ENCODE measurements at places on chromosomes 3 and 15.

GRCh38 chr15:85089929-85090597, 108.4 kb downstream of the PDE8A start:
- no peak for DNase-seq

DNA sequence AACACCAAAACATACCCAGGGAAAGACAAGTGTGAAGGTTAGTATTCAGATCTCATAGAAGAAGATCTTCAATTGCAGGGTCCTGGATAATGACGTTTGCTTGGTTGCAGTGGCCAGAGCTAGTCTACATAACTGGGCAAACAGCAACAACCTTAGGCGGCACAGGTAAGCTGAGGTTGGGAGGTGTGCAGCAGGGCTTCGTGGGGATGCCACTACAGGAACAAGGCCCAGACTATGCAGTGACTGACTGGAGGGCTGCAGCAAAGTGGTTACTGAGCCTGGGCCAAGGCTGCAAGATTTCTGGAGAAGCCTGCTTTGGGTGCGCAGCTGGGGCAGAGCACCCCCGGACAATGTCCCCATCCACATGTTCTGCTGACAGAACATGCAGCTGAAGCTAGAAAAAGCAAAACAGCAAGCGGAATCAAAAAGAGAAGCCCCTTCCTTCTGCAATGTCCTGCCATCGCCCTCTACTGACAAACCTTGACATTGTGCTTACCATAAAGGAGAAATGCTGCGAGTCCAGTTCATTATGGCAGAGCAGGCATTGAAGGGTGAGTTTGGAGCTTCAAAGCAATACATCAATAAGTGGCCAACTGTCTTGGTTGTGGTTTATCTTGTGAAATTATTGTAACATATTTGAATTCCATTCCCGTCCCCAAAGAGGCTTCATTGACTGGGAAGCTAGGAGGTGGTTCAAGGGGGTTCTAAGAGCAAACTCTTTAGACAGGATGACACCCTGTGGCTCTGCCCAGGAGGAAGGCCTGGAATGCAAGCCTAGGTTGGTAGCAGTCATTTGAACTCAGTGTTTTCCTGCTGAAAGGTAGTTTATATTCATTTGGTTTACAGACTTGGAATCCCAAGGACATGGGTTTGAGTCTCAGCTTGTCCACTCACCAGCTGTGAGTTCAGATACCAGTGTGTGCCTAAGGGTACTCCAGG, 217.0 kb downstream of the PDCD6IP start:
- DNase-seq = peak; percentile 8

DNA sequence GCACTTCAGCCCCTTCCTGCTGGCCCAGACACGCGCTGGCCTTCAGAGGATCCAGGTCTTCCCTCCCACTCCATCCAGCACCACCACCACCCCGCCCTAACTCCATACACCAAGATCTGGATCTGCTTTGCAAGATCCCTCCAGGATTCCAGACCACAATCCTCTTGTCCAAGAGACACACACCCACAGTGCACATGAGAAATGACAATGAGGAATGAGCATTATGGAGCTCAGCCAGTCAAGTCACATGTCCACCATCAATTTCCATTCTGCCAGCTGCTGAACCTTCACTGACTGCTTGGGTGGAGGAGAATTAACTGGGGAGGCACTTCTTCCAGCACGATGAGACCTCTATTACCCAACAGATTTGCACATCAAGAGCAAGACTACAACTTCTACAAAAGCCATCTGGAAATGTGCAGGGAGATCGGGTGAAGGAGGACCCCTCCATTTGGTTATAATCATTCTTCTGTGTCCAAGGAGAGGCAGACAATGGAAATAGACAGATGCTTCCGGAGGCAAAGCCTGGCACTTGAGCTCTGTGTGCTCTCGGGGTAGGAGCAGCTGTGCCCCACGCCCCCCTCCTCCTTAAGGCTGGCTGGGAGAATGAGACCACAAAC, 12.3 kb upstream of the SPATA12 start:
- peak; percentile 81 for DNase-seq

DNA sequence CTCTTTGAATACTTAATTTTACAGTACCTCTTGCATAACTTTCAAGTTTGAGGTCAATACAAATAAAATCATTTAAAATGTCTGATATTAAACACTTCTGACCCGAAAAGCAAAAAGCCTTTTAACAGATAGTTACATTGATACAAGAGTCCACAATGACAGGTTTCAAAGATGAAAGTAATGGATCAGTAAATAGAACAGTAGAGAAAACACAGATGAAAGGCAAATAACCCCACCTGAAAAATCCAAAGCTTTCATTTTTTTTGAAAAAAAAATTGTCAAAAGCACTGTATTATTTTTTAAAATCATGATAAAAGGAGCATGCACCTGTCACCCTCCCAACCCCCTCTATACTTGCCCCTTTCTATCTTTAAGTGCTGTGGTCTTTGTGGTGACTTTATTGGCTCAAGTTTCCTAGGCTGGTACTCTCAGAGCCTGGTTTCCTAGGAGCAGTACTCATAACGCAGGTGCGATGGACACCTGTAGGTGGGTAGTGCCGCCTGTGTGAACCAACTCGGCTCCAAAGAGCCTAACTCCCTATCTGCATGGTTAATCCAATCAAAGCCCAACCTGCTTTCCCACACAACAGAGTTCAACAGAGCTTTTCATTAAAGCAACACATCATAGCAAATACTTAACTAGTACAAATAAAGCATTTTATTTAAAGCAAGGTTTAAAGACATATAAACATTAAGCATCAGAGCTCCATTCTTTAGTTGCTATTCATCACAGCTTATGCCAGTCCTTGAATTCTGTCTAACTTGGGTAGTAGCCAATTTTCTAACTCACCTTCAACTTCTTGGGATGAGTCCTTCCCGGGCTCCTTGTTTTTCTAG, 32.2 kb downstream of the LIPC start:
- peak; percentile 35 for DNase-seq

DNA sequence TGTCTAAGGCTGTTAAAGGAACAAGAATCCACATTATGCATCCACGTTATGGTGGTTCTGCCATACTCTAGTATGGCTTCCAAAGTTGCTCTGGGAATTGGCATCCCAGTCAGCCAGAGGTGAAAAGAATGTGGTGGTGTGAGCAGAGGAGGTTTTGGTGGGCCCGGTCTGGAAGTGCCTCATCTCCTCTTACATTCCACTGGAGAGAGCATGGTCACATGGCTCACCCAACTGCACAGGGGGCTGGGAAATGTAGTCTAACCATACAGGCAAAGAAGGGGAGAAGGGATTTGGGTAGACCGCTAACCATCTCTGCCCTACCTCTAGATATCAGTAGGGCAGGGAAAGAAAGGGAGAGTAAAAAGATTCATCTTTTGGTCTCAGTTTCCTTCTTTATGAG, 3.2 kb upstream of the HEG1 start:
- DNase-seq = no peak

GRCh38 chr3:159739166-159739565, 249.5 kb upstream of the IL12A start:
- DNase-seq = no peak

DNA sequence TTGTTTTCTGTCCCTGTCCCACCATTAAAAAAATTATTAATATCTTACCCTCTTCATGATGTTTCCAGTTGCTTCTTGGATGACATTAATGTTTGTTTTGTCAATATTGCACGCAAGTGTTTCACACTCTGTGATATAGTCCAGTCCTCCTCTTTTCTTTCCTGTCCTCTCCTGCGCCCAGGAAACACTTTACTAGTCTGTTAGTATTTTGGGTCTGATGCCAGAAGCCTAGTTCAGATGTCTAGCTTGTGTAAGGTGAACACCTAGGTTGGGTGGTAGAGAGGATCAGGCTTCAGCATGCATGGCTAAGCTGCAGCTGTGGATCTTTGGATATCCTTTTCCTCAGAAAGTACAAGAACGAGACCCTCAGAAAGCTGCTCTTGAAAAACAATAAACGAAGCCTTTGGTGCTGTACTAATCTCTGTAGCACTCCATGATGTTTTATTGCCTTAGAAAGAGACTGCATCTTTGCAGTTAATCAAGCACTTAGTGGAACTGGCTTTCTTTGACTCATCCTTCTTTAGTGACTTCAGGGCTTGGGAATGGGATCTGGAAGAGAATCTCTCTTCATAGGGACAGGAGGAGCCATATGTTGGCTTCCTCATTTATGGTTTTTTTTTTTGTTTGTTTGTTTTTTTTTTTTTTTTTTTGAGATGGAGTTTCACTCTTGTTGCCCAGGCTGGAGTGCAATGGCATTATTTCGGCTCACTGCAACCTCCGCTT, 253.4 kb downstream of the LPP start:
- peak; percentile 16 for DNase-seq

GRCh38 chr15:77525400-77525811, 104.7 kb downstream of the HMG20A start:
- no peak for DNase-seq

- peak; percentile 47 for DNase-seq
Observed at GRCh38 chr3:172271386-172271976, 176.8 kb downstream of the GHSR start.

DNA sequence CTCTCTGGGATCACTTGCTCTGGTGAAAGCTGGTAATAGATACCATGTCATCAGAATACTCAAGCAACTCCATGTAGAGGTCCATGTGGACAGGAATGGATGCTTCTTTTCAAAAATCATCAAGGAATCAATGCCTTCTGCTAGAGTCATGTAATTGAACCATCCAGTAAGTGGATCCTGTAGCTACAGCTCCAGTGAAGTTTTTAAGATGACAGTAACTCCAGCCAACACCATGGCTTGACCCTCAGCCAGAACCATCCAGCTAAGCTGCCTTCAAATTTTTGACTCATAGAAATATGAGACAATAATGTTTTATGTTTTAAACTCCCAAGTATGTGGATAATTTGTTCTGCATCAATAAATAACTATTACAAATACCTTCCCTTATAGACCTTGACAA, 923.7 kb downstream of the EPHA3 start:
- no peak for DNase-seq

DNA sequence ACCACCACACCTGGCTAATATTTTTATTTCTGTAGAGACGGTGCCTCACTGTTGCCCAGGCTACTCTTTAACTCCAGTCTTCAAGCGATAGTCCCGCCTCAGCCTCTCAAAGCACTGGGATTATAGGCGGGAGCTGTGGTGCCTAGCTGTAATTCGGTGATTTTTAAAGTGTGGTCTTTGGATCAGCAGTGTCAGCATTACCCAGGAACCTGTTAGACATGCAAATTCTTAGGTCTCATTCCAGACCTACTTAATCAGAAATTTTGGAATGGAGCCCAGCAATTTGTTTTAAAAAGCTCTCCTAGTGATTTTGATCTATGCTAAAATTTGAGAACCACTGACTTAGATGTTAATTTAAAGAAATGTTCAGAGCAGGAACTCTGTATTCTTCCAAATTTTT, 51.9 kb downstream of the GOLM2 start:
- DNase-seq = peak; percentile 74

DNA sequence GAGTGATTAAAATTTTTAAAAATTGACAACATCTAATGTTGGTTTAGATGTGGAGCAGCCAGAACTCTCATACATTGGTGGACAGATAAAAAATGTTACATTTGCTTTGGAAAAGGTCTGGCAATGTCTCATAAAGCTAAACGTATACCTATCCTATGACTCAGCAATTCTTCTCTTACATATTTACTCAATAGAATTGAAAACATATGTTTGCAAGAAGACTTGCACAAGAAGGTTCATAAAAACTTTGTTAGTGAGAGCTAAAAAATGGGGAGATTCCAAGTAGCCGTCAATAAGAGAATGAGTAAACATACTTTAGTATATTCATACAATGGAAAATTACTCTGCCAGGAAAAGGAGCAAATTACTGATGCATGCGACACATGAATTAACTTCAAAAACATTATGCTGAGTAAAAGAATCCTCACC, 30.0 kb downstream of the MASP1 start:
- peak; percentile 31 for DNase-seq

DNA sequence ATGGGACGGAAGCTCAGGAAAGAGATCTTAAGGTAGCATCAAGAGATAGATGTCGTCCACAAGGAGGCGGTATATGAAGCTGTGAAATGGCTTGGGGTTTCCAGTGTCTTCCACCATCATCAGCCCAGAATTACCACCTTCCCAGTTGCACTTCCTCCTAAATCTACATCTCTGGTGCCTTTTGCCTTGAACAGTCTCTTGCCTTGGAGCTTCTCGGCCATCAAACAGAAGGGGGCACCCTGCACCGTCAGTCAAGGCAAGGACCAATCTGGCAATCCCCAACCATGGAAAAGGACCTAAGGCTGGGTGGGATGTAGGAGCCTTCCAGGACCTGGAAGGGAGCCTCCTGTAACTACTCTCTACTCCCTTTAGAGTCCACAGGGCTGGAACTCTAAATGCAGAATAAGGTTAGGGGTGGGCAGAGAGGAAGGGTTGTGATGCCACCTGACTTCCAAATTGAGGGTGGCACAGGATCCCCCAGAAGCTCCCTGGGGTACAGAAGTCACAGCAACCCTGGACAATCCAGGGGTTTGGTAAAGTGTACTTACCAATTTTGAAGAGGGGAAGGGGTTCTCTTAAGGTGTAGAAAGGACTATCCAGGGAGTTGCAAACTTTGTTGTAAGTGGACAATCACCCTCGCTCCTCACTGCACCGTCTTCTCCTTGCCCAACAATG, 1.0 kb upstream of the RYR3 start:
- no peak for DNase-seq

GRCh38 chr15:92132982-92133755, 260.5 kb upstream of the ST8SIA2 start:
- DNase-seq = no peak

- DNase-seq = peak; percentile 16
Observed at GRCh38 chr15:76147906-76148570, 88.3 kb downstream of the TMEM266 start.

GRCh38 chr3:39990532-39990931, 181.1 kb downstream of the MYRIP start:
- DNase-seq = peak; percentile 42

- no peak for DNase-seq
Observed at GRCh38 chr3:150739877-150740645, 22.9 kb downstream of the SIAH2 start.
